Activated B cell treated with CpG ODN at 0.5 μM for 24 hours (primary cell): ENCODE measurements at places on chromosomes 11 and 22. TPM values are rescaled to one million over a fixed set of nuclear protein-coding genes. Genes with fewer than 3 reads are reported as not detected.

- no peak for DNase-seq
Observed at GRCh38 chr11:103967985-103968384, 68.5 kb upstream of the DDI1 start.

DNA sequence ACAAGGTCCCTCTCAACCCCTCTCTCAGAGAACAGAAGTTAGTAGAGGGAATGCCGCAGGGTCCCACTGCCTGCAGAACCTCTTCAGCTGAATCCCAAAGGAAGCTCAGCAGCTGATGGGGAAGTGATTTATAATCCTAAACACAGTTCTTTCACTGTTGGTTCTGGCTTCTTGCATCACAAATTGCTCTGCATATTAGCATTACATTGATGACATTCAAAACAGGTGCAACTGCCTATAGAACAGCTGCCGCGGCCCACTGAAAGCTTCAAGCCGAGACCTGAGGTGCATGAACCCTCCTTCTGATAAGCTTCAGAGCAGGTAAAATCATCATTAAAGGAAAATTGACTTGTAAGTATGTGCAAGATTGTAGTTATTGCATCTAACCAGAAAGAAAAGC is 75.2 kb upstream of the KIRREL3 start:
- no peak for DNase-seq

GRCh38 chr11:130633466-130633865 is 185.0 kb downstream of the ADAMTS15 start:
- DNase-seq: no peak

DNA sequence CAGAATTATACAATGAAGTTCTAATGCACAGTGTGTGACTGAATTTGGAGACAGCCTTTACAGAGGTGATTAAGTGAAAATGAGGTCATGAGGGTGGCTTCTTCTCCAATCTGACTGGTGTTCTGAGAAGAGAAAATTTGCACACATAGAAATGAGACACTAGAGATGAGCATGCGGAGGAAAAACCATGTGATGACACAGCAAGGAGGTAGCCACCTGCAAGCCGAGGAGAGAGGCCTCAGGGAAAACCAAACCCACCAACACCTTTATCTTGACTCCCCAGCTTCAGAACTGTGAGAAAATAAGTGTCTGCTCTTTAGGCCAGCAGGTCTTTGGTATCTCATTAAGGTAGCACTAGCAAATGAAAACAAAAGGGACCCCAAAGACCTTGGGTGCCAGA is 93.2 kb downstream of the GGTLC2 start:
- DNase-seq: no peak

- DNase-seq: no peak
Observed at GRCh38 chr22:37911697-37912096, 5.6 kb downstream of the MICALL1 start.

- no peak for DNase-seq
Observed at GRCh38 chr22:43953988-43954785, 1.1 kb upstream of the SAMM50 start.

DNA sequence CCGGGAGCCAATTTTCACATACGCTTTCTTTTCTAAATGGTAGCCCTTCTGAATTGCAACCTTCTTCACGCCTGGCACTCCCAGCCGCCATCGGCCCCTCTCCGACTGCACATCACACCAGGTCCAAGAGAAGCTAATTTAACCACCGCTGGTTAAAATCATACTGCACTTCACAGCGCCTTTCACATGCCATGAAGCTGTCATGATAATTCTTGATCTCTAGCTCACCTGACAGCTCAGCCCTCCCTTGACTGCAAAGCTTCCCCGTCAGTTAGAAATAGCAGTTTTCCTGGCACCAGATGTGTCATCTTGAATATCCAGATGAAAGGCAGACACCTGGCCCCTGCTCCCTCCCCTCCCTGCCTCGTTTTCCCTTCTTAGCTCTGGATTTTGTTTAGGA is 101.4 kb downstream of the ARL14EP start:
- no peak for DNase-seq

GRCh38 chr22:44288913-44289312 is 23.8 kb downstream of the SHISAL1 start:
- DNase-seq: no peak

GRCh38 chr11:2039198-2039759 is 41.6 kb upstream of the H19 start:
- no peak for DNase-seq

GRCh38 chr11:116647305-116648080 is 125.3 kb downstream of the BUD13 start:
- DNase-seq: no peak

DNA sequence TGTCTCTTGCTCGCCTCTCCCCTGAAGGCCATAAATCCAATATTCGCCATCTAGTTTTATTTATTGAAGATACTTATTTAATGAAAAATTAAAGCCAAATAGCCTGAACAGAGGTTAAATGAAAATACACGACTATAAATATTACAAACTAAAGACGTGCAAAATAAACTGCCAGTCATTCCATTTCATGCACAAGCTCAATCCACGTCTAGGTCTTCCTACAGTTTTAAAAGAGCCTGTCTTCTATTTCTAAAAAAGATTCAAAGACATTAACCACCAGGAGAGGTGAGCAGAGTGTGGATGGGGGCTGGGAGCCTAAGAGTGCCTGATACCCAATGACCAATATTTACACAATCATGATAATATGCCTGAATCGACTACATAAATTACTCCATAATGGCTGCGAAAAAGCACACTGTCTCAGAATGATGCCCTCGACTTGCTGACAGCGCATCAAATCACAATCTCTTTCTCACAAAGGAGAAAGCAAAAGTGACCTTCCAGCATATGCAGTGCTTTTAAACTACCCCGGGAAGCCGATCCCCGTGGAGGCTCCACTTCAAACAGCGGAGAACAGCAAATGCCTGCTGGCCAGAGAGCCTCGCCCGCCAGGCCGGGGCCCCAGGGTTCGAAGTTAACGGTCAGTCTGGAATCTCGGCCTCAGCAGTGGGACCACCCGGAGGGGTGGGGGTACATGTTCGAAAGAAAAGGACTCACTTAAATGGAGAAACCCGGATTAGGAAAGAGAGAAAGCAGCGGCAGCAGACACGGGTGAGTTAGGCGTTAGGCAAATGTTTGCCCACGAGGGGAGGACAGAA is 1.7 kb downstream of the FCHSD2 start:
- DNase-seq: no peak

DNA sequence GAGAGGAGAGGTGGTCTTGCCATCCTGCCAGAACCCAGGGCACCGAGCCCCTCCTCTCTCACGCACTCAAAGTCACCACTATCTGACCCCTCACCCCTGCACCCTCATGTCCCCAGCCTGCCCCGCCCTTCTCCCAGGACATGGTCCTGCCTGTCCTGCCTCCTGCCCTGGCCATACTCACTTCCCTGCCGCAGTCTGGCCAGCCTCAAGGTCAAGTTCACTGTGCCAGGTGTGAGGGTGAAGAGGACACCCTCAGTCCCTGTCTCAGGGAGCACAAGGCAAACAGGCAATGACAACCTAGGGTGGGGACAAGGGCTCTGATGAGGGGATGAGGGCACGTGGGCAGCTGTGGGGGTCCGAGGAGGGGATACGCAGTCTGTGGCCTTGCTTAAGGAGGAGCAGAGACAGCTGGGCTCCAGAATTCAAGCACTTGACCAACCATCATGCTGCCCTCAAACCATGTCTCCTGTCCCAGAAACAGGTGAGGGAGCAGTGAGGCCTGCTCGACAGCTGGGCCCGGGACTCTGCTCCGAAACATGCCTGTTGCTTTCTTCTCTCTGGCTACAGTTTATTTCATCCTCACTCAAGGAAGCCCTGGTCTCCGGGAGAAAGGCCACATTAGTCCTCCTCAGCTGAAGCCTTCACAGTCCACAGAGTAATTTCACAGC is 36.6 kb downstream of the PDGFB start:
- no peak for DNase-seq

DNA sequence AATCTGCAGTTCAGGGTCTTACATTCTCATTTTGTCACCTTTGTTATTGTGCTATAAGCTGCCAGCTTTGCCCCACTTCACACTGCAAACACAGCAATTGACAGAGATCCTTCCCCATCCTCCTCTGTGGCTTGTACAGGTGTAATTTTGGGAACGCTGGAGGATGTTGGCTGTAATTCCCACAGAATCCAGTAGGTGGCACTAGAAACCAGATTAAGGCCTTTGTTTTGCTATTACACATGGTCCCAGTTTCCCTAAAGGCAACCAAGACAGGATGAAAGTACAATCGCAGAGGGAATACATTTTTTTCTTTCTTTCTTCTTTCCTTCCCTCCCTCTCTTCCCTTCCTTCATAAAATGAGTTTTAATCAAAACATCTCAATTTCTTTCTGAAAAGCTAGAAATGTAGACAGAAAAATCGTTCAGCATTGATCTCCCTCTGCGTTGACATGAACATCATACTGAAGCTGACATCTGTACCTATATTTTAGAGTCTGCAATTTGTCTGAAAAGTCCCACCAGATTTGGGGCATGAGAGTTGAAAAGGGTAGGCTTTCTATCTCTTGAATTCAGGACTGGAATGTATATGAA is 21.3 kb upstream of the NELL1 start:
- DNase-seq: no peak

DNA sequence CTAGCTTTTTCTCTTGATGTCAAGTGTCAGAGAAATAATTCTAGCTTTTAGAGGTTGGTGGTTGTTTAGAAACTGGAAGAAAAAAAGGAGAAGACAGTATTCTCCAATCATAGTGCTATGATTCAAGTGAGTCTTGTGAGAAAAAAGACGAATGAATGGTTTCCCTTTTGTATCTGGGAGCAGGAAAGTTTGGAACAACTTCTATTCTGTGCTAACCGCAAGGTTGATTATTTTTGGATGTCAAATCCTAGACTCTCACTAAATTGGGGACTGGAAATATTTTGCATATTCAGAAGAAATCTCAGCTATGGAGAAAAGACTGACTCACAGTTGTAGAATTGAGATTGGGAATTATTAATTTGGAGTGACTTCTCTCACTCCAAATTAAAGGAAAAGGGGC is 69.2 kb downstream of the SYT13 start:
- no peak for DNase-seq

DNA sequence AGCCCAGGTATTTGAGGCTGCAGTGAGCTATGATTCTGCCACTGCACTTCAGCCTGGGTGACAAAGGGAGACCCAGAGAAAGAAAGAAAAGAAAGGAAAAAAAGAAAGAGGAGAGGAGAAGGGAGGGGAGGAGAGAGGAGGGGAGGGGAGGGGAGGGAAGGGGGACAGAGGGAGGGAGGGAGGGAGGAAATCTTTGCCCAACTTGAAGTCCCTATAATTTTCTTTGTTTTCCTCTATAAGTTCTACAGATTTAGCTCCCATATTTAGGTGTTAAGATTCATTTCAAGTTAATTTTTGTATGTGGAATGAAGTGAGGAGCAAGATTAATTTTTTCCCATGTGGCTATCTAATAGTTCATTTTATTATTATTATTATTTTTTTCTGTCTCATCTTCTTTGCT is 328.3 kb downstream of the LARGE1 start:
- no peak for DNase-seq

DNA sequence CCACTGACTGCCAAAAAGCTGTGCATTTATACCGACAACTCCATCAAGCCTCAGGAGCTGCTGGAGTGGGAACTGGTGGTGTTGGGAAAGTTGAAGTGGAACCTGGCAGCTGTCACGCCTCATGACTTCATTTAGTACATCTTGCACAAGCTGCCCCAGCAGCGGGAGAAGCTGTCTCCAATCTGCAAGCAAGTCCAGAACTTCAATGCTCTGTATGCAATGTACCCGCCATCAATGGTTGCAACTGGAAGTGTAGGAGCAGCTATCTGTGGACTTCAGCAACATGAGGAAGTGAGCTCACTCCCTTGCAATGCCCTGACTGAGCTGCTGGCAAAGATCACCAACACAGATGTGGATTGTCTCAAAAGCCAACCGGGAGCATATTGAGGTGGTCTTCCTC is at the start of gene SLC22A25:
TSS of gene SLC22A25 (minus strand) at position 67 of the 400 bp plus-strand sequence. CDS start 13,947 bp downstream, outside the sequence.
- no peak for DNase-seq

DNA sequence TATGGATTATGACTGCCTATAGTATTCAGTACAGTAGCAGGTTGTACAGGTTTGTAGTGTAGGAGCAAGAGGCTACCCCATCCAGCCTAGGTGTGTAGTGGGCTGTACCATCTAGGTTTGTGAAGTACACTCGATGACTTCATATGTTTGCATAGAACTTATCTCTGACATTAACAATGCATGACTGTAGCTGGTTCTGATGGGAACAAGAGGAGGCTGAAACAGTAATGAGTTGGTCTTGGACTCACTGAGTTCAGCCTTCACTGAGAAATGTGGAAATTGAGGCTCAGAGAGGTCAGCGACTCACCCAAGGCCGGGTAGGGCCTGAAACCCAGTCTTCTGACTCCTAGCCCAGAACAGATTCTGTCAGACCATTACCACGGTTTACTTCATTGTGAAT is 13.0 kb downstream of the MYO7A start:
- no peak for DNase-seq

- DNase-seq: no peak
Observed at GRCh38 chr11:3808861-3809623, 682 bp downstream of the PGAP2 start.

GRCh38 chr11:75896843-75897419 is 81.9 kb downstream of the UVRAG start:
- no peak for DNase-seq

MS4A12 gene
- total RNA-seq: not detected in 2 replicates

C11orf54 gene
- 23.7 and 30.1 TPM in 2 replicates for total RNA-seq

DRD4 gene
- 0.42 and 0.49 TPM in 2 replicates for total RNA-seq

VPREB1 gene
- total RNA-seq: not detected in 2 replicates

OR52E5 gene
- not detected in 2 replicates for total RNA-seq

TCN1 gene
- not detected in 2 replicates for total RNA-seq

PIK3C2A gene
- total RNA-seq: 35.9 and 41.2 TPM in 2 replicates

VPS26B gene
- 8.9 and 11.4 TPM in 2 replicates for total RNA-seq

OR51B2 gene
- not detected in 2 replicates for total RNA-seq

HSPB2 gene
- not detected in 2 replicates for total RNA-seq

MS4A6E gene
- total RNA-seq: not detected in 2 replicates

RIMBP3C gene
- 0.24 TPM in 1 of 2 replicates, not detected in the other for total RNA-seq

OR8K3 gene
- not detected in 2 replicates for total RNA-seq

IGSF22 gene
- total RNA-seq: 0.17 and 1.4 TPM in 2 replicates

CCDC116 gene
- 1.0 and 1.2 TPM in 2 replicates for total RNA-seq

CARD16 gene
- 31.5 and 33.1 TPM in 2 replicates for total RNA-seq

RIC3 gene
- 44.3 and 52.8 TPM in 2 replicates for total RNA-seq

OR10G7 gene
- not detected in 2 replicates for total RNA-seq

TSGA10IP gene
- total RNA-seq: not detected in 2 replicates

PCNX3 gene
- total RNA-seq: 45.3 and 51.4 TPM in 2 replicates

AHNAK gene
- 246 and 248 TPM in 2 replicates for total RNA-seq

SHISAL1 gene
- total RNA-seq: not detected in 2 replicates

MAPK8IP1 gene
- 1.9 and 3.4 TPM in 2 replicates for total RNA-seq
